ENCODE measurements at places on chromosomes 5 and 9. TPM values are rescaled to one million over a fixed set of nuclear protein-coding genes. Genes with fewer than 3 reads are reported as not detected.

C1QTNF2 gene
- 0.28 TPM for polyA plus RNA-seq

FCN2 gene
- polyA plus RNA-seq = 186 TPM

LCN1 gene
- not detected for polyA plus RNA-seq

HAPLN1 gene
- polyA plus RNA-seq = not detected

SOHLH1 gene
- polyA plus RNA-seq = not detected

KLF9 gene
- 18.4 TPM for polyA plus RNA-seq

ROR2 gene
- polyA plus RNA-seq = 0.35 TPM
